ENCODE measurements at places on chromosomes 4 and X. TPM values are rescaled to one million over a fixed set of nuclear protein-coding genes. Genes with fewer than 3 reads are reported as not detected.

TGIF2LX gene
- total RNA-seq: not detected

CTAG1A gene
- total RNA-seq: not detected

SPATA18 gene
- 23.2 TPM for total RNA-seq

SMIM31 gene
- not detected for total RNA-seq

RHOXF1 gene
- total RNA-seq: not detected

USP51 gene
- total RNA-seq: 1.5 TPM

IGFBP7 gene
- 2,028 TPM for total RNA-seq

AMMECR1 gene
- 8.6 TPM for total RNA-seq

LIMCH1 gene
- total RNA-seq: 151 TPM

QRFPR gene
- not detected for total RNA-seq

SPANXC gene
- not detected for total RNA-seq

TLR10 gene
- total RNA-seq: not detected

HSPA4L gene
- total RNA-seq: 21.2 TPM

TEX11 gene
- 1.5 TPM for total RNA-seq

MAGEA2 gene
- not detected for total RNA-seq
